ENCODE measurements at places on chromosomes 2 and 18.

GRCh38 chr2:241084856-241085444, 17.1 kb downstream of the MTERF4 start:
- DNase-seq: no peak

- no peak for DNase-seq
These were observed 11.5 kb downstream of the RFX8 start for GRCh38 chr2:101463421-101463820.

GRCh38 chr2:182980115-182980514, 58.1 kb downstream of the NCKAP1 start:
- peak; percentile 77 for DNase-seq

DNA sequence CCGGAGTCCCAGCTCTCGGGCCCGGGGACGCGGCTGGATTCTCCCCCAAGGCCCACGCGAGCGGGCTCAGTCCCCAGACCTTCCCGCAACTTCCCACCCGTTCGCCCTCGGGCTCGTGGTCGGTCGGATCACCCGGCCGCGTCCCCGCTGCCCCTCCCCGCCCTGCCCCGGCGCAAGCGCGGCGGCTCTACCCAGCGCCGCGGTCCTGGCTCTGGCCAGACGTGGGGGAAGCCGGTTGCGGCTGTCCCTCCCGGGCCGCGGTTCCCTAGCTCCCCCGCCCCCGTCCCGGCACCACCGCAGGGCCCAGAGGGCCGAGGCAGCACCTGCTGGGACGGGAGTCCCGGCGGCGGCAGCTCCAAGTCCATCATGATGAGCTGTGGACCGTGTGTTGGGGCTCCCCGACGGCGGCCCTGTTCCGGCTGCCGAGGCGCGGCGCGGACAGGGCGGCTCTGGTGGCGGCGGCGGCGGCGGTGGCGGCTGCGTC, 276 bp downstream of the NFE2L2 start:
- peak; percentile 41 for DNase-seq

GRCh38 chr2:212945526-212945925, 205.9 kb downstream of the IKZF2 start:
- no peak for DNase-seq

DNA sequence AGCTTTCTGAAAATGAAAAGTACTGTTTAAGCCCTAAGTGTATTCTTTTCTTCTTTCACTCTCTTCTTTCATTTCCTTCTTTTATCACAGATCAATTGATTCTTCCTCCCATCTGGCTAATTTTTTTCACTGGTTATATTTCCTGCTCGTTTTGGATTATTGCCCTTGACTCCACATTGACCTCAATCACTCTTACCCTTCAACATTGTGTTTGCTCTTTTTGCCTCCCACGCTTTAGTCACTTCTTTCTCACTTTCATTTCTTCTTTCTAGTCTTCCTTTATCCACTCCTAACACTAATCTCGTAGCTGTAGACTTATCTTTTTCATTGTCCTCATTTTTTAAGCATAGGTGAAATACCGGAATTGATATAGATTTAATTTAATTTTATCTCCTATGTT, 320.3 kb upstream of the VRK2 start:
- DNase-seq: no peak

GRCh38 chr2:240249423-240250149, 109.1 kb upstream of the OTOS start:
- no peak for DNase-seq

DNA sequence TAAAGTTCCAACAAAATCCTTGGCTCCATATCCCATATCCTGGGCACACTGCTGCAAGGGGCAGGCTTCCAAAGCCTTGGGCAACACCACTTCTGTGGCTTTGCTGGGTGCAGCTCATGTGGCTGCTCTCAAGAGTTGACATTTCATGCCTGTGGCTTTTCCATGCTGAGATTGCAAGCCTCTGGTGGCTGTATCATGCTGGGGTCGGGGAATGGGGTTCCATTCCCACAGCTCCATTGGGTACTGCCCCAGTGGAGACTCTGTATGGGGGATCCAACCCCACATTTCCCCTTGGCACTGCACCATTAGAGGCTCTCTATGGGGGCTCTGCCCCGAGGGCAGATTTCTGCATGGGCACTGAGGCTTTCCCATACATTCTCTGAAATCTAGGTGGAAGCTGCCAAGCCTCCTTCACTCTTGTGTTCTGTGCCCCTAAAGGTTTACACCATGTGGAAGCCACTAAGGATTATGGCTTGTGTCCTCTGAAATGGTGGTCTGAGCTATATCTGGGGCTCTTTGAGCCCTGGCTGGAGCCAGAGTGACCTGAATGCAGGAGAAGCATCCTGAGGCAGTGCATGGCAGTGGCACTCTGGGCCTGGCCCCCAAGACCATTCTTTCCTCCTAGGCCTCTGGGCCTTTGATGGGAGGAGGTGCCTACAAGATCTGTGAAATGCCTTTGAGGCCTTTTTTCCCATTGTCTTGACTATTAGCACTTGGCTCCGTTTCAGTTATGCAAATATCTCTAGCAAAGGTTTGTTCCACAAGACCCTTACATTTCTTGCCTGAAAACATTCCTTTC, 107.9 kb downstream of the PTGR3 start:
- no peak for DNase-seq

GRCh38 chr18:22166069-22166950, 3.1 kb upstream of the GATA6 start:
- DNase-seq: no peak

DNA sequence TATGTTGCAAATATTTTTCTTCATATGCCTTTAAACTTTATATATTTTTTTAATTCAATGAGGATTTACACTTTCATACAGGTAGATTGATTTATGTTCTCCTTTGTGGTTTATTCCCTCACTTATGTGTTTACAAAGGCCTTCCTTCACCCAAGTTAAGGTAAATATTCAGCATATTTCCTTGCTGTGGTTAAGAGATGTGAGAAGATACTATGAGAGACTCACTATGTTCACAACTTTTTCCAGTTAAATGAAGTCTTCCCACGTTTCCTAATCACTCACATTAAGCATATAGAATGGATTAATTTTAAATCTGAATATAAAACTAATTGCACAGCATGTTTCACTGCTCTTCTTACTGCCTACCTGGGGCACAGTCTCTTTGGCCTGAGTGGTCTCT, 597 bp downstream of the PECR start:
- DNase-seq: no peak

- DNase-seq: no peak
These were observed 239.9 kb upstream of the FOSL2 start for GRCh38 chr2:28152585-28153280.

DNA sequence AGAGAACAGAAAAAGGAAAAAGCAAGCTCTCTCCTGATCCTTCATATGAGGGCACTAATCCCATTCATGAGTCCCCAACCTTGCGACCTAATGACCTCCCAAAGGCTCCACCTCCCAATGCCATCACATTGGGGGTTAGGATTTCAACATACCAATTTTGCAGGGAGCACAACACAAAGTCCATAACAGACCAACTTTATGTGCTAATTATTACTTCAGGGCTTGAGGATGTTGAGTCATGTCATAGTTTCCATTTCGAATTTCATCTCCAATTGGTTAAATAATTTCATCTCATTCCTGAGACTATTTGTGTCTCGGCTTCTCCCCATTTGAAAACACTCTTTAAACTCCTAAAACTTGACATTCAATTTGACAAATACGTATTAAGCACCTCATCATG, 69.9 kb upstream of the KLF7 start:
- no peak for DNase-seq

Data from hematopoietic multipotent progenitor cell treated with erythropoietin and hydrocortisone succinate and interleukin-3 and kit ligand, for 6 days (in vitro differentiated cells).